ENCODE measurements at places on chromosomes 3 and 15.

- peak; percentile 15 for DNase-seq
Measured at GRCh38 chr3:186487819-186488218, 56.4 kb downstream of the CRYGS start.

DNA sequence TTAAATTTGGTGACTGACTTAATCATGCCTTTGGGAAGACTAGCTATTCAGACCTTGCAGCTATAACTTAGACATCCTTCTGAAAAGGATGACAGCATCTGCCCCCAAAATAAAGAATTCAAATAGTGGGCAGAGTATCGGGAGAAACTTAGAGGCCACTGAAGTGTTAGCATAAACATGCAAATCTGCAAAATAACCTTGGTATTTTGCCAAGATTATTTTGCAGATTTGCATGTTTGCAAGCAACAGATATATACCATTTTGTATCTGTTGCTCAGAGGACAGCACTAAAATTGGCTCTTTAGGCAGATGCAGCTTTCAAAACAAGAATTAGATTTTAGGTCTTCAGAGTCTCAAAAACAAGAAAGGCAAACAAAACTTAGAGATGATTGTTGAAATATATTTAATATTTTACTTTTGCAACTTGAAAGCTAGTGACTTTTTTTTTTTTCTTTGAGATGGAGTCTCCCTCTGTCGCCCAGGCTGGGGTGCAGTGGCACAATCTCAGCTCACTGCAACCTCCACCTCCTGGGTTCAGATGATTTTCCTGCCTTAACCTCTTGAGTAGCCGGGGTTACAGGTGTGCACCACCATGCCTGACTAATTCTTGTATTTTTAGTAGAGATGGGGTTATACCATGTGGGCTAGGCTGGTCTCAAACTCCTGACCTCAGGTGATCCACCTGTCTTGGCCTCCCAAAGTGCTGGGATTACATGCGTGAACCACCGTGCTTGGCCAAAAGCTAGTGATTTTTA lies 47.8 kb downstream of the KBTBD8 start:
- no peak for DNase-seq

DNA sequence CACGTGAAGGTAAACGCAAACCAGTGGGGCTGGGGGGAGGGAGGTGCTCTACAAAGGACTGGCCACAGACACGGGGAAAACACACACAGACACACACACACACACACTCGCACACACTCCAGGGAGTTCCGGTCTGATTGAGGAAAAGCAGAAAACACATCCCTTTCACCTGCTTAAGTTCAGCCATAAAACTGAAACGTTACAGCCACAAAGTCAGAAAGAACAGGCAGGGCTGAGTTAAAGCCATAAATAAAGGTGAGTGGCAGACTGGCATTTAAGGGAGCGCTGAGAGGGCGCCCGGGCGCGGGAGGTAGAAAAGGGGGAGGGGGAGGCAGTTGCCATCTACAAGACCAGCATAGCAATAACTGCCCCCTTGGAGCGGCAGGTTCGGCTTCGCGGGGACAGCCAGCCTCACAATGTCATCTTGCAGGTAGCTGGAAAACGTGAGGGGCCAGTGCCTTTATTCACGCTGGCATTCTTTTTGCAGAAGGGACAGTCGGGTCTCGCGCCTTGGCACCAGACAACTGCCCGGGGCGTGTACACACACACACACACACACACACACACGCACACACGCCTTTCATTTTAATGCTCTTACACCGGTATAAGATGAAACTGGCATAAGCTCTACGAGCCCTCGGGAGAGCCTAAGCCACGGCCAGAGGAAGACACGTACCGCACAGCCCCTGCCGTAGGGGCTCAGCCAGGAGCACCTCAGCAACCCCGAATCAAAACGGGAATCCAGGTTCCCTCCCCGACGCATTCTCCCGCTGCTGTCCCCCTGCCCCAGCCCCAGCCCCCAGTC lies 866 bp downstream of the TNIK start:
- no peak for DNase-seq

GRCh38 chr3:182308328-182308727 lies 485.0 kb upstream of the ATP11B start:
- no peak for DNase-seq

GRCh38 chr3:100761211-100761942 lies 52.1 kb downstream of the TFG start:
- DNase-seq = no peak

GRCh38 chr3:119562307-119562961 lies 3.0 kb upstream of the CD80 start:
- DNase-seq = peak; percentile 80

DNA sequence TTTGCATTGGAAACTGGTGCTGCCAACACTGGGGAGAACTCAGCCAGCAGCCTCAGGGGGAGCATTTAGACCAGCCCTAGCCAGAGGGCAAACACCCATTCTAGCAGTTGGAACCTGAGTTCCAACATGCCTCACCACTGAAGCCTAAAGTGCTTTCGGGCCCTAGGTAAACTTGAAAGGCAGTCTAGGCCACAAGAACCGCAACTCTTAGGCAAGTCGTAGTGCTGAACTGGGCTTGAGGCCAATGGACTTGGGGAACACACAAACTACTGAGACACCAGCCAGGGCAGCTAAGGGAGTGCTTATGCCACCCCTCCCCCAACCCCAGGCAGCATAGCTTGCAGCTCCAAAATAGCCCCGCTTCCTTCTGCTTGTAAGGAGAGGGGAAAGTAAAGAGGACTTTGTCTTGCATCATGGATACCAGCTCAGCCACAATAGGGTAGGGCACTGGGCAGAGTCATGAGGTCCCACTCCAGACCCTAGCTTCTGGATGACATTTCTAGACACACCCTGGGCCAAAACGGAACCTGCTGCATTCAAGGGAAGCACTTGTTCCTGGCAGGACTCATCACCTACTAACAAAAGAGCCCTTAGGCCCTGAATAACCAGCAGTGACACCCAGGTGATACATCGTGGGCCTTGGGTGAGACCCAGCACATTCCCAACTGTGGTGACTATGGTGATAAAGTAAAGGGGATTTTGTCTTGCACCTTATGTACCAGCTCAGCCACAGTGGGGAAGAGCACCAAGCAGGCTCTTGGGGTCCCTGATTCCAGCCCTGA lies 37.3 kb upstream of the TEX9 start:
- DNase-seq = no peak

DNA sequence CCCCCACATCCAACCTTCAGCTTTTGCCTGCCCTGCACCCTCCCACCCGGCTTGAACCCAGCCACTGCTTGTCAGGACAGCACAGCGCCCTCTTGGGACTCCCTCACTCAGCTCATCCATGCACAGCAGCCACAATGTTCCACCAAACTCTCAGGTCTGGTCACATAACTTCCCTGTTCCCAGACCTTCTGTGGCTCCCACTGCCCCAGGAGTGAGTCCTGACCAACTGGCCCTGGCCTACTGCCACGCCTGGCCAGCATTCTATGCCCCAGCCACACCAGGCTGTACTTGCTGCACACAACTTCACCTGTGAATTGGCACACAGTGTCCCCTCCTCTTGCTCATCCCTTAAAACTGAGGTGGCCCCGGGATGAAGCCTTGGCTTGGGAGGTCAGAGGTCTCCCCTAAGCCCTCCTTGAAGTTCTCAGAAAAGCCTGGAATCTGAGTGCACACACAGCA lies 21.0 kb downstream of the PLXNB1 start:
- DNase-seq = peak; percentile 30

DNA sequence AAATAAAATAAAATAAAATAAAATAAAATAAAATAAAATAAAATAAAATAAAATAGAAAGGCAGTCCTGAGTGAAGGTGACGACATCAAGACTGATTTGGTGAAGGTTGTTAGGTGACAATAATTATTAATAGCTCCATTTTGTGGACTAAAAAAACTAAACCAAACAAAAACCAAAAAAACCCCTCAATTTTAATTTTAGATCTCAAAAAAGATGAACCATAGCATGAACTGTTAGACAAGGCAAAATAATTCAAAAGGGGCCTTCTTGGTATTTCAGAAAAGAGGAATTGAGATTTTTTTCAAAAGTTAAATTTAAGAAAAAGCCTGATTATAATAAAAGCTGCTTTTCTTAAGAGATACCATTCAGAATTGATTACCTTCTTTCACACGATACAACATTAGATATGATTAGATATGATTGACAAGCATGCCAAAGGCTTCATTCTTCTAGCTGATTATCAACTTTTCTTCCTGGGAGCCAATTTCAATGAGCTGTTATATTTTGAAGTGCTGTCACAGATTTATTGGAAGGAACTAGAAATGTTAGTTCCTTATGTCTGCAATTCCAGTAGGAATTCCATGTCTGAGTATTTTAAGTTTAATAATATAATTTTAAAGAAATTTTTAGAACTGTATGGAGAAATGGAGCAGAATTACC lies 244.7 kb downstream of the MBNL1 start:
- DNase-seq = no peak

- DNase-seq = no peak
Measured at GRCh38 chr3:122681974-122682409, 1.4 kb downstream of the PARP14 start.

DNA sequence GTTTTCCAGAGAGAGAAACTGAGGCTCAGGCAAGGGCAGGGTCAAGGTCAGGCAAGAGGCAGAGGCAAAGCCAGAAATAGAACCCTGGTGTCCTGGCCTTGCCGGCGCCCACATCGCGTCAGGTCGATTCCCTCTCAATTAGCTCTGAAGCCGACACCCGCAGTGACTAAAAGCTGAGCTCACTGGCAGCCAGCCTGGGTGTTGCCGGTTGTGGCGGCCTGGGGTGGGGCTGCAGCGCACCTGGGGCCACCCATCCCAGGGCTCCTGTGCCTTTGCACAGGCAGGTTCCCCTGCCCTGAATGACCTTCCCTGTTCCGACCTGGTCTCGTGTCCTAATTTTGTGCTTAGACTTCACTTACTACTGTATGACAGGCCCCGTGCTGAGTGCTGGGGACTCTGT lies 6.2 kb downstream of the SEMA3F start:
- DNase-seq = no peak

GRCh38 chr3:153130312-153130977 lies 31.6 kb upstream of the RAP2B start:
- no peak for DNase-seq

DNA sequence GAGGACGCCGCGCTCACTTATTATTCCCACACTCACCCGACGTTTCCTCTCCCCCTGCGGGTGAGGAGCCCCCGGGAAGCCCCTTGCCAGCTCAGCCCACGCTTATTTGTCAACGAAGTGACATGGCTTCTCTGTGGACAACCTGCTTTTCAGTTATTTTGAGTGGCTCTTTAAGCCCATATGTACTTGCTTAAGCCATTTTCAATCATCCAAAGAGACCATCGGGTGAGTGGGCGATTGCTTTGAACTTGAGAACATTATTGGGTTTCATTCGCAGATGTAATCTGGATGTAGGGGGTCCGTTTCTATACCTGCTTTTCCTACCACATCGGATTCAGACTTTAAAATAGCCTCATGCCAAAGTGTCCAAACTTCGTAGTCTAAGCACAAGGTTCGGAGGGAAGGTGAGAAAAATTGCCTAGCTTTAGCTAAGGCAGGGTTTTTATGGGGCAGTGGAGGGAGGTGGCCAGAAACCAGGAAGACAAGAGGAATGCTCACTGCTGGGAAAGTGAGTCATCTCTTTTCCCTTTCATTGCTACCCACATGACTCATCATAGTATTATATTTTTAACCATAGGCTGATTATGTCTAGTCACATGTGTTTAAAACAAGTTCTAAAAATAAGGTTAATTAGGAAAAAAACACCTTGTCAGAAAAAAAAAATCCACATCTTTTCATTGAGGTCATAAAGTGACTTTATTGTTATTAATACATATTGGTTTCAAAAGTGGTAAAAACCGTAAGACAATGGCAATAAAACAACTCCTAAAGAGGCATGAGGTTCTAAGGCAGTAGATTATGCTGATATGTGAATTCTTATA lies 773.1 kb upstream of the NR2F2 start:
- no peak for DNase-seq

GRCh38 chr3:189947948-189948723 lies 172.6 kb downstream of the P3H2 start:
- peak; percentile 53 for DNase-seq

GRCh38 chr15:75532413-75533250 lies 46.5 kb downstream of the PTPN9 start:
- DNase-seq = peak; percentile 48

GRCh38 chr15:77064539-77065308 lies 6.2 kb downstream of the TSPAN3 start:
- no peak for DNase-seq
